ENCODE measurements at places on chromosomes 7 and 10. TPM values are rescaled to one million over a fixed set of nuclear protein-coding genes. Genes with fewer than 3 reads are reported as not detected.

The CYP2E1 gene
- 6.9 TPM for total RNA-seq

GRCh38 chr10:553233-553632, 136.2 kb downstream of the DIP2C start:
- no peak for DNase-seq

DNA sequence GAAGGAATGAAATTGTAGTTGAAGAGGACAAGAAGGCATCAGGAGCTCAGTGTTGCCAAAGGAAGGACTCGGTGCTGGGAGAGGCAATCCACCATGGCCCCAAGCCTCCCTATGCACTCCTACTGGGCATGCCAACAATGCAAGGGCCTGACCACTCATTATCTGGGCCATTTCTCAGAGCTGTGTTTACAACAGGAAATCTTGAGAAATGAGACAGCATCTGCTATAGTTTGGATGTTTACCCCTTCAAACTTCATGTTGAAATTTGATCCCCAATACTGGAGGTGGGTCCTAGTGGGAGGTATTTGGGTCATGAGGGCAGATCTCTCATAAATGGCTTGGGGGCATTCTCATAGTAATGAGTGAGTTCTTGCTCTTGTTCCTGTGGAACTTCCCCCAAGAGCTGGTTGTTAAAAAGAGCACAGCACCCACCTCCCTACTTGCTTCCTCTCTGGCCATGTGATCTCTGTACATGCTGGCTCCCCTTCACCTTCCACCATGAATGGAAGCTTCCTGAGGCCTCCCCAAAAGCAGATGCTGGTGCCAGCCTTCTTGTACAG, 50.8 kb upstream of the AOAH start:
- DNase-seq = no peak

DNA sequence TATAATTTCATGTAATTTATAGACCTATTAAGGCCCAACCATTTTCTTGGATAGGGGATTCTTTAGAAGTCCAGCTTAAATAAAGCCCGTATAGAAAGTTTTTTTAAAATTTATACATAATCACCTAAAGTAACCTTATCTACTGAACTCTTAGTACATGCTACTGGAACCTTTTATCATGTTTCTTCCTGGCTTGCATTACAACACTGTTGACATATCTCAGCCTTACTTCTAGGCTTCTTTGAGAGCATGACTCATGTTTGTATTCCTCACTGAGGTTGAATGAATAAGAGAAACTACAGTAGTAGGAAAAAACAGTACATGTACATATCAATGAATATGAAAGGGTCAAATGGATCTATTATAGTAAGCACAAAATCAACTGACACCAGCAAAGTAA, 8.2 kb upstream of the MAGI2 start:
- DNase-seq = no peak

DNA sequence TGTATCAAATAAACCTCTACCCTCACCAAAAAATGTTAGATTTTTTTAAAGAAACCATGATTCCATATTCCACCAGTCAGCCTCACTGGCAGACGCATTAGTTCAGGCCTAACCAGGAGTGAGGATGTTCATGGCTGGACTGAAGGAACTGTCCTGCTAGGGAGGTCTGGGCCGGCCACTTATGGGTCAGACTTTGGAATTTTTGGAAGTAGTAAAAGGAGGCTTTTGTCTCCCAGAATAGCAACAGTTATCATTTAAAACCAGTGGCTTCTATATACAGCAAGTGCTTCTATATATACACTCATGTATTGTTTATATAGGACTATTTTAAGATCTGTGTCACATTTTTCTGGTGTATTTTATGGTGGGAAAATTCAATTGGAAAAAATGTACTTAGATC, 120.5 kb downstream of the CNNM2 start:
- DNase-seq = no peak

- no peak for DNase-seq
Measured at GRCh38 chr7:24834128-24834798, 77.0 kb upstream of the GSDME start.

GRCh38 chr7:1073142-1073977, 14.6 kb upstream of the GPER1 start:
- no peak for DNase-seq

DNA sequence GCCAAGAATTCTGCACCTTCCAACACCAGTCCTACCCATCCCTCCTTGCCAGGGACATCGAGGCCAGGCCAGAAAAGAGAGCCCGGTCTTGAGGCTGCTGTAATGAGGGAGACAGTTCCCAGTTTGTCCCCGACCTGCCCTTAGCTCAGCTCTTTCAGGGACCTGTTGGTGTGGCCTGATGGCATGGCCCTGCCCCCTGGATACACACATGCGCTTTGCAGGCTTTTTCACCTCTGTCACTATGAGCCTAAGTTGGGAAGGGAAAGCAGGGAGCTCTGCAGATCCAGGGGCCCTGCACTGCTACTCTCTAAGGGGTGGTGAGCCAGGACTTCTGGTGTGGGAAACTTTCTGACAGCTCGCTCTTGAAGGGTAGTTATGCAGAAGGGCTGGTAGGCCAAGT, 2.1 kb downstream of the SCD start:
- no peak for DNase-seq

GRCh38 chr7:117020591-117020973, 67.3 kb downstream of the ST7 start:
- no peak for DNase-seq

DNA sequence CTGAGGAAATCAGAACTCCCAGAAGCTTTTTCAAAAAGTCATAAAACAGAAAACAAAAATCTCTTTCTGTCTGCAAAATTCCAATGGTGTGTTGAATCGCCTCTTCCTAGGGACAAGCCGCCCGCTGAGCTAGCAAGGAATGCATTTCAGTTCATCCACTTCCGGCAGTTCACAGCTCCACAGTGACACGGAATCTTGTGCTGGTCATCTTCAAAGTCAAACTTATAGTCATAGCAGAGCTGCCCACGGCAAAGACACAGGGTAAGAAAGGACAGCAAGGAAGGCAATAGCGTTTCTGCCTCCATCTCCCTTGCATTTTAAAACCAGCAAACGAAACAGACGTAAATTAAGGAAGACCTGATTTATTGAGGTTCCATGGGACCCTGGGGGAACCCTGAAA, 111.2 kb downstream of the GALNT11 start:
- peak; percentile 33 for DNase-seq

GRCh38 chr7:22016507-22016906, 70.8 kb upstream of the CDCA7L start:
- DNase-seq = no peak

GRCh38 chr7:27153526-27153925, 1.1 kb upstream of the HOXA3 start:
- peak; percentile 11 for DNase-seq

DNA sequence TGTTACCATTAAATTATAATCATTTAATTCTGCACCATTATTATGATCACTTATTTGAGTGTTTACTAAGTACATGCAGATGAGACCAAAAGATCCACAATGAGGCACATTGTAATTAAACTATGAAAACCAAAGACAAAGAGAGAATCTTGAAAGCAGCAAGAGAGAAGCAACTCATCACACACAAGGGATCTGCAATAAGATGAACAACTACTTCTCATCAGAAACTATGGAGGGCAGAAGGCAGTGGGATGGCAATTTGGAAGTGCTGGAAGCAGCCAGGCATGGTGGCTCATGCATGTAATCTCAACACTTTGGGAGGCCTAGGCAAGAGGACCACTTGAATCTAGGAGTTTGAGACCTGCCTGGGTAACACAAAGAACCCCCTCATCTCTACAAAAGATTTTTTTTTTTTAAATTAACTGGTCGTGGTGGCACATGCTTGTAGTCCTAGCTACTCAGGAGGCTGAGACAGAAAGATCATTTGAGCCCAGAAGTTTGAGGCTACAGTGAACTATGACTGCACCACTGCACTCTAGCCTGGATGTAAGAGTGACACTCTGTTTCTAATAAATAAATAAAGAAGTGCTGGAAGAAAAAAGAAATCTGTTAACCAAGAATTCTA, 47.7 kb downstream of the CDK6 start:
- no peak for DNase-seq

DNA sequence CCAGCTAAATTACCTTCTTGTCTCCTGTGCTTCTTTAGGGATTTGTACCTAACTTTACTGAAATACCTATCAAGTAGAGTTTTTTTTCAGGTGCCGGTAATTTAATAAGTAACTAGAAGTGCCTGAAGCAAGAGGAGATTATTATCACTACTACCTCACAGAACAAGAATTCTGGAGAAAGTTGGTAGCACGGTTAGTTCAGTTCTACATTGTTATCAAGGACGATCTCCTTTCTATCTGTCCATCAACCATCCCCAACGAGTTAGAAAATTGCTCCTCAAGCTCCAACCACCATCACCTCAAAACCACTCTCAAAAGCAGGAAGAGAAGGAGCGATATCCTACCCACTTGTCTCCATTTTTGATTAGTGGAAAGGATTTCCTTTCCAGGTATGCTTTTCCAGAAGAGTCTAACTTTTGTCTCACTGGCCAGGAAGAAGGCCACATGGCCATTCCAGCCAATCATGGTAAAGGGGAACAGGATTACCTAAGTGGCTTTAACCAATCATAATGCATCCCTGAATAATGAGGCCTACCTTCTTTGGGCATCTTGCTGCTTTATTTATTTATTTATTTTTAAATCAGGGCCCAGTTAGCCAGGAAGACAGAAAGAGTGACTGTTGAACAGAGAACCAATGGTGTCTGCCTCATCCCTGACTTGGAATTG, 265.2 kb downstream of the SNX13 start:
- DNase-seq = no peak

All from uterus (tissue), 4 donors.